ENCODE measurements at places on chromosomes 11 and 22.
A peak's percentile ranks its signal among the peaks of the same experiment; 100 is the strongest.

DNA sequence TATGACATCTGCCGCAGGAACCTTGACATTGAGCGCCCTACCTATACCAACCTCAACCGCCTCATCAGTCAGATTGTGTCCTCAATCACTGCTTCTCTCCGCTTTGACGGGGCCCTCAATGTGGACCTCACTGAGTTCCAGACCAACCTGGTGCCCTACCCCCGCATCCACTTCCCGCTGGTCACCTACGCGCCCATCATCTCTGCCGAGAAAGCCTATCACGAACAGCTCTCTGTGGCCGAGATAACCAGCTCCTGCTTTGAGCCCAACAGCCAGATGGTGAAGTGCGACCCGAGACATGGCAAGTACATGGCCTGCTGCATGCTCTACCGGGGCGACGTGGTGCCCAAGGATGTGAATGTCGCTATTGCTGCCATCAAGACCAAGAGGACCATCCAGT lies 16.0 kb downstream of the TUBA8 start:
- no peak for DNase-seq

GRCh38 chr22:19993926-19994325 lies 22.7 kb downstream of the ARVCF start:
- DNase-seq = no peak

DNA sequence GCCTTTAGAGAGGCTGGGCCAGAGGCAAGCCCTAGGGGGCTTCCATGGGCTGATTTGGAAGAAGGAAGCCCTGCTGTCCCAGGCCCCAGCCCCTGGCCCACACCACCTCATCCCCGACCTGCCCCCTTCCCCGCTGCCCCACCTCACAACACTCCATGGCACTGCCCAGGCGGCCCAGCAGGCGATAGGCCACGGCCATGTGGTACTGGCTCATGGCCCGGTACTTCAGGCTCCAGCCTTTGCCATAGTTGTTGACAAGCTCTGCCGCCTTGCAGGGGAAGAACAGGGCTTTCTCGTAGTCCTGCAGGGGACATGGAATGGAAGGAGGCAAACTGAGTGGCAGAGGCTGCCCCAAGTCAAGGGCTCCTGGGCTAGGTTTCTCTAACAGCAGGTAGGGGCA lies 6.4 kb downstream of the RAPSN start:
- DNase-seq = no peak

DNA sequence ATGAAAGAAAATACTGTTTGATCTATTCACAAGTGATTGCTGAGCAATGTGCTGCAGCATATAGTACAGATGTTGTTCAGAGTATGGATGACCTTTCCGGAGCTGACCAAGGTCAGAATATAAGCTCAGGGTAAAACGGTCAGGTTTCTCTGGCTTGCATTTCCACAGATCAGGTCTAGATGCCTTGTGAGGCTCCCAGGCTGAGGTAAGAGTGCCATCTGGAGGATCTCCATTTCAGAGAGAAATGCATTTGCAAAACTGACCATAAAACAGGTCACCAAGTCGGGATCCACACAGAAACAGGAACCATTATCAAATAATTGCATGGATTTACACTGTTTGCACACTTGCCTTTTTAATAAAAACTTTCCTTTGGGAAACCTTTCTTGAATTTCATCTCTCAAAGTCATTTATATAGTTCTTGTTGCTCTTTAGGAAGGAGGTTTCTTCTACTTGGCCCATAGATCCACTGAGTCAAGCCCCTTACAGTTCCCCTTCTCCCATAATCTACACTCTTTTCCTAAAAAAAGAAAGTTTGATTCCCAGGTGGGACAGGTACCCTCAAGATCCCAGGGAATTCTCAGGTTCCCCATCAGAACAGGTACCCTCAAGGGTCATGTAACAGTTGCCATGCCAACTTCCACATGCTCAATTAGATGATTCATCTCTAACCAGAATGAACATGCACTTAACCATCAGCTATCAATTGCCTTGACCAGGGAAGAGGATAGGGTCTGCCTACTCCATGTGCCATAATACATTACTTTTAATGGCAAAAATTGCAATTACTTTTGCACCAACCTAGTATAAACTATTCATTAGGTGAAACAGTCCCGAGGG lies 25.0 kb upstream of the TMPRSS5 start:
- DNase-seq = peak; percentile 49

DNA sequence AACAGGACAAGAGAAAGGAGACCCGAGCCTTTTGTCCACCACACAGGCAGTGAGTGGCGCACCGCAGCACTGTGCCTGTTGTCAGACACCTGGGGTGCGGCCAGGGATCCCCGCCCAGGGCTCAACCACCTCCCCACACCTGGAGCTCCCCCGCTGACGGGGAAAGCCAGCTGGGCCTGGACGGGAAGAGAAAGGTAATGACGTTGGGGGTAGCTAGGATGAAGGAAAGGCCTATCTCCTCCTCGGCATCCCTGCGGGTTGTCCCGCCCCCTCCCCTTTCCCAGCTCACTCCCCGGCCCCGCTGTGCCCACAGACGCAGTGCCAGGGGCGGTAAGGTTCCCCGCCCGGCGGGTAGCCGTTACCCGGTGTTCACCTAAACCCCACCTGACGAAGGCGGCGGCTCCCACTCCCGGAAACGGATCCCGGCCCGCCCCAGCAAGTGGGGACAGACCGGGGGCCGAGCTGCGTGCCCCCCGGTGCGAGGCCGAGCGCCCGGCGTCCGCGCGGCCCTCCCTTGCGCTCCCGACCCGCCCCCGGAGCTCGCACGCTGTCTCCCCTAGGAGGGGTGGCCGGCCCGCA lies 495 bp downstream of the HYOU1 start:
- peak; percentile 16 for DNase-seq

DNA sequence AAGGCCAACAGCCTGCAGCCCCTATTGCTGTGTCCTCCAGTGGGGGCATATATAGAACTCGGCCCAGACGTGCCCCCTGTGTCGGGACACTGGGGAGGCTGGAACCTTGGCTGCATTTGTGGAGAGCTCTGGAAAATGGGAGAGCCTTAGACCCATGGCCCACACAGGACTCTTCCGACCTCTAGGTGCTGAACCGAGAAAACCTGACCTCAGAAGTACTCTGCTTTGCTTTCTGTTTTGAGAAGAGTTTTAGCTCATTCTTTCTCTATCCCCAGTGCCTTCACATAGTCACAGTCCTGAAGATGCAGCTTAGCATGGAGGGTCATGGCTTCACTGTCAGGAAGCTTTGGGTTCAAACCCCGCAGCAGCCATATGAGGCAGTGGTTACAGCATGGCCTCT lies 271.8 kb upstream of the B3GAT1 start:
- no peak for DNase-seq
